ENCODE measurements at places on chromosomes 16 and 17. TPM values are rescaled to one million over a fixed set of nuclear protein-coding genes. Genes with fewer than 3 reads are reported as not detected.

GRCh38 chr16:78597809-78598570 is 498.5 kb downstream of the WWOX start:
- no peak for DNase-seq

GRCh38 chr17:79757140-79757745 is 20.7 kb upstream of the CBX2 start:
- DNase-seq, result peak; percentile 59

The SGSM2 gene
- 33.7 TPM for polyA plus RNA-seq

DNA sequence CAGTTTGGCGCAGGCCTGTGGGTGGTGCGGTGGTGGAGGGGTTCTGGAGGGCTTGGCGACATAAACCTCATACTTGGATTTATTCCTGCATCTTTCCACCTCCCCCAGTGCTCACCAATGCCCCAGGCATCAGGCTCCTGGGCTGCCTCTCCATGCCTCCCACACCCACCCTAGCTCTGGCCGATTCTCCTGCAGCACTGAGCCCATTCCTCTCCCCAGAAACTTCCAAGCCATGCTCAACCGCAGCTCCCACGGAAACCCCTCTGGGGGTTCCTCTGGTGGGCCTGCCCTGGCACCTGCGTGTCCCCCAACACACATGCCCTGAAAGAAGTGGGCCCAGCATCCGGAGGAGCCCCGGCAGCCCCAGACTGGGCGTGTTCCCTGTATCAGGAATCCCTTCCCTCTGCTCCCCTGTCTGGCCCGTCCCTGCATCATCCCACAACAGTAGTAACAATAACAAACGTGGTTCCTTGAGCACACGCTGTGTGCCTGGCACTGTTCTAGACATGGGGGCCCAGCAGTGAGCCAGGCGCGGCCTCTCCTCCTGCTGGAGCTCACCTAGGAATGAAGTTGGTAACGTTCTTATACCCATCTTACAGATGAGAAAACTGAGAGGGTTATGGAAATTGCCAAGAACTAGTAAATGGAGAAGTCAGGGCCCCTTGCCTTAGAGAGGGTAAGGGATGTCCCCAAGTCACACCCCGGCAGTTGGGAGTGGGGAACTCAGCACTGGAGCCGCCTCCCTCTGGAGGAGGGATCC is 2.3 kb downstream of the PRSS21 start:
- no peak for DNase-seq

DNA sequence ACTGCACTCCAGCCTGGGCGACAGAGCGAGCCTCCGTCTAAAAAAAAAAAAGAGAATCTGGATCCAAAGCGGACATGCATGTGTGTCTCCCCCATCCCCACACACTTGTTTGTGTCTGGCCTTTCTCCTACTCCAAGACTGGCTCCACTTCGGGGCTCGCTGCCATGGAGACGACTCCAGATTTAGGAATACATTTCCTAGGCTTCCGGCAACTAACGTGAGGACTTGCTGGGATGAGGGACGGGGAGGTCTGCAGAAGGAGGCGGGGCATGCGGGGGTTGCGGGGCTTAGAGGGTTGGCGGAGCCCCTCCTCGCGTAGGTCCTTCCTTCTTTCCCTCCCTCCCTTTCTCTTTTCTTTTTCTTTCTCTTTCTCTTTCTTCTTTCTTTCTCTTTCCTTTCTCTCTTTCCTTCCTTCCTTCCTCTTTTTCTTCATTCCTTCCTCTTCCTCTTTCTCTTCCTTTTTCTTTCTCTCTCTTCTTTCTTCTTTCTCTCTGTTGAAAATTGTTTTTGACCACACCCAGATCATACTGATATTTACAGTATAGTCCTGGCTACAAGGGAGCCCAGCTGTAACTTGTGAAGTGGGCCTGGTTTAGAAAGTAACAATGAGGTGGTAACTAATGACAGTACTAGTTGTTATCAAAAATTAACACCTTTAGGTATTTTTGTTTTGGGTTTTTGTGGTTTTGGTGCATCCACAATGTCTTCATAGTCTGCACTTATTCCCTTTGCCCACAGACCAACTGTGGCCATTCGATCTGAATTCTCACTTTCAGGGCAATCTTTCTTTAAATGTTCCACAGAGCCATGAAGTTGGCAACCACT is 25.2 kb downstream of the MIS12 start:
- no peak for DNase-seq

The CTRL gene
- polyA plus RNA-seq, result not detected

The IKZF3 gene
- 0.09 TPM for polyA plus RNA-seq

The KRTAP9-2 gene
- polyA plus RNA-seq, result not detected

Measured in kidney (tissue), 22 donors.